ENCODE measurements at places on chromosomes 5 and 9.

DNA sequence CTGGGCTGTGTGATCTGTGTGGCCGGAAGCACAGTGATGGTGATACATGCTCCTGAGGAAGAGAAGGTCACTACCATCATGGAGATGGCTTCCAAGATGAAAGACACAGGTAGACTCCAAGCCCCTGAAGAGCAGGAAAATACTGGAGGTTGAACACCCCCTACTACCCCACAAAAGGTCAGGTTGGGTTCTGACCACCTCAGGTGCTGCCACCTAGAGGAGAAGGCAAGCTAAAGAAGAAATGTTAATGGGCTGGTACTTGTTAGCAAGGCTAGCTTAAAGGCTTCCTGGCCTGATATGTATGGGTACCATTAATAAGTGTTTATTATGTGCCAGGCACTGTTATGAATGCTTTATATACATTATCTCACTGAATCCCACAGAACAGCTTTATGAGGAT, 11.7 kb downstream of the NIPAL4 start:
- no peaks in the 10 kb centered on the region for H3K27me3 ChIP-seq
- no peak overlapping the region for H3K4me3 ChIP-seq
- H3K36me3 ChIP-seq = no peaks in the 10 kb centered on the region
- DNase-seq = no peak
- no peak overlapping the region for H3K27ac ChIP-seq

GRCh38 chr5:173926359-173926758, 38.2 kb downstream of the CPEB4 start:
- no peaks in the 10 kb centered on the region for H3K27me3 ChIP-seq
- H3K4me3 ChIP-seq = no peak overlapping the region

GRCh38 chr9:135277219-135278201, 190.0 kb downstream of the OLFM1 start:
- DNase-seq = no peak
- no peaks in the 10 kb centered on the region for H3K36me3 ChIP-seq
- H3K27ac ChIP-seq = no peak overlapping the region
- no peaks in the 10 kb centered on the region for H3K4me1 ChIP-seq

DNA sequence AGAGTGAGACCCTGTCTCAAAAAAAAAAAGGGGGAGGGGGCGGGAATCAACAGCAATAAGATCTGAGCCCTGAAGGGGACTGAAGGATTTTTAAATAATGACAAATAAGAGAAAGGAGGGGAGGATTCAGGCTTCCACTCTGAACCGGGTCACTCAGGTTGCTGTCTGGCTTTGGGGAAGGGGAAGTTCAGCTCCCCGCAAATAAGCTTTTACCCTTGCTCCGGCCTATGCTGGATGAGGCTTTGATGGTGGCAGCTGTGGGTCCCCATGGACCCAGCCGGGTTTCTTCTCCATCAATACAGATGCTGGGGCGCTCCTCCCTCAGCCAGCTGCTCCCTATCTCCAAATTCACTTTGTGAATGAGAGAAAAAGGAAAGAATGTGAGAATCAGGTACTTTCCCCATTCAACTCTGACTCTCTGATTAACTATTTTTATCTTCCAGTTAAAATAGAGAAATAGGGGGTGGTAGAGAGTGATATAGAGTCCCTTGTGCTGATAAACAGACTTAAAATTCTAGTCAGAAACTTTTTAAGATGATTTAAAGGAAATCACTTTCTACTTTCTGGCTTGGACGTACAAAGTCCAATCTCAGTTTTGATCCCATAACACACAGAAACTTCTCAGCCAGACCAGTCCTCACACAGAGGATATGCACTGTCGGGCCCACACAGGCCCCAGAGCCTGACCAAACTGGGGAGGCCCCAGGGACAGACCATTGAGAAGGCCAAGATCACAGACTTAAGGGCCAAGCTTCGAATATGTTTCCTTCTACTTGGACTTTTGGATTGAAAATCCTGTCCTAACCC, 39.6 kb downstream of the C5orf15 start:
- DNase-seq = no peak
- peaks cover 17% of the 10 kb centered on the region for H3K4me1 ChIP-seq
- no peak overlapping the region for H3K27ac ChIP-seq
- H3K36me3 ChIP-seq = no peaks in the 10 kb centered on the region

GRCh38 chr5:91491229-91491628, 108.1 kb upstream of the ARRDC3 start:
- H3K4me1 ChIP-seq = no peaks in the 10 kb centered on the region
- no peaks in the 10 kb centered on the region for H3K36me3 ChIP-seq
- H3K27ac ChIP-seq = no peak overlapping the region

DNA sequence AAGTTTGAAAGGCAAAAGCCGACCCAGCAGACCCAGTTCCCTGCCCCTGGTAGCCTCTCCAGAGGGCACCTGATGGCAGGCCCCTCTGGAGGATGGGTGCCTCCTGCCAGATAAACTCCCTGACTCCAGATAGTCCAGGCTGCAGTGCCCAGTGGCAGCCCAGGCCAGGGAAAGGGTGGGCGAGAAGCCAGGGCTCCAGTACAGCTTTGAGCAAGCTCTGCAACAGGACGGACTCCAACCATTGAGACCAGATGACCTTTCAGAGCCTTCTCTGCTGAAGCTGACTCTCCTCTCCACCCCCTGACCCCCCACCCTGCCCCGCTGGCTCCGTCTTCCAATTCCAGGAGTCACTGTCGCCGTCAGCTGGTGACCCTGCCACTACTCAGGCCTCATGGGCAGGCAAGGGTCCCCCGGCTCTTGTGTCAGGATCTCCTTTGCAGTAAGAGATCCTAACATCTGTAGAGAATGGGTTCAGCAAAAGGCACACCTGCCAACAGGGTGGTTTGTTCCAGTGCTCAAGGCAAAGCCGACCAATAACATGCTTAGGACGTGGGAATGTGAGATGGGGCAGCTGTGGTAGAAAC, 15.5 kb upstream of the FCN1 start:
- no peak for DNase-seq
- H3K4me1 ChIP-seq = peaks cover 16% of the 10 kb centered on the region
- no peaks in the 10 kb centered on the region for H3K36me3 ChIP-seq
- H3K4me3 ChIP-seq = no peak overlapping the region
- H3K27ac ChIP-seq = no peak overlapping the region
- H3K27me3 ChIP-seq = peaks cover 48% of the 10 kb centered on the region

- H3K4me1 ChIP-seq = no peaks in the 10 kb centered on the region
- H3K4me3 ChIP-seq = no peak overlapping the region
- DNase-seq = no peak
- no peak overlapping the region for H3K27ac ChIP-seq
- no peaks in the 10 kb centered on the region for H3K27me3 ChIP-seq
These were observed 68.7 kb downstream of the PSMB7 start for GRCh38 chr9:124346347-124347163.

DNA sequence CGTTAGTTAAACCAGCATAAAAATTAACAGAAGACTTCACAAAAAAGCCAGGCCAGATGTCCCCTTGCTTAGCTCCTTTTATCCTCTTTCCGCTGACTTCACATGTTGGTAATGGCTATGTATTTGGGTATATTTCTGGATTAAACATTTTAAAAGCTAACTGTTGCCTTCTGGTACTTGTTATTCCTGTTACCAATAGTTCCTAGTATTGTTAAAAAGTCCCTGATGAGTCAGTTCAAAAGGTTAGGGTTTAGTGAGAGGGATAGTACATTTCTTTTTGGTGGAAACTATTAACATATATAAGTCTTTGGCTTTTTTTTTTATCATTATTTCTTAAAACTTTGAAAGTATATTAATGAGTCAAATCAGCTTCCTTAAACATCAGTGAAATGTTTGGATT, 103.2 kb upstream of the ELL2 start:
- no peaks in the 10 kb centered on the region for H3K27me3 ChIP-seq
- no peaks in the 10 kb centered on the region for H3K36me3 ChIP-seq
- H3K4me3 ChIP-seq = no peak overlapping the region
- H3K4me1 ChIP-seq = peaks cover 17% of the 10 kb centered on the region
- no peak overlapping the region for H3K27ac ChIP-seq
- no peak for DNase-seq

- H3K27ac ChIP-seq = no peak overlapping the region
- DNase-seq = peak; percentile 83
These were observed 14.7 kb upstream of the TMEM250 start for GRCh38 chr9:136133191-136133958.

- no peak for DNase-seq
- H3K4me1 ChIP-seq = peaks cover 11% of the 10 kb centered on the region
- H3K36me3 ChIP-seq = no peaks in the 10 kb centered on the region
- H3K27ac ChIP-seq = no peak overlapping the region
These were observed 182.1 kb upstream of the ACTBL2 start for GRCh38 chr5:57664700-57665099.

DNA sequence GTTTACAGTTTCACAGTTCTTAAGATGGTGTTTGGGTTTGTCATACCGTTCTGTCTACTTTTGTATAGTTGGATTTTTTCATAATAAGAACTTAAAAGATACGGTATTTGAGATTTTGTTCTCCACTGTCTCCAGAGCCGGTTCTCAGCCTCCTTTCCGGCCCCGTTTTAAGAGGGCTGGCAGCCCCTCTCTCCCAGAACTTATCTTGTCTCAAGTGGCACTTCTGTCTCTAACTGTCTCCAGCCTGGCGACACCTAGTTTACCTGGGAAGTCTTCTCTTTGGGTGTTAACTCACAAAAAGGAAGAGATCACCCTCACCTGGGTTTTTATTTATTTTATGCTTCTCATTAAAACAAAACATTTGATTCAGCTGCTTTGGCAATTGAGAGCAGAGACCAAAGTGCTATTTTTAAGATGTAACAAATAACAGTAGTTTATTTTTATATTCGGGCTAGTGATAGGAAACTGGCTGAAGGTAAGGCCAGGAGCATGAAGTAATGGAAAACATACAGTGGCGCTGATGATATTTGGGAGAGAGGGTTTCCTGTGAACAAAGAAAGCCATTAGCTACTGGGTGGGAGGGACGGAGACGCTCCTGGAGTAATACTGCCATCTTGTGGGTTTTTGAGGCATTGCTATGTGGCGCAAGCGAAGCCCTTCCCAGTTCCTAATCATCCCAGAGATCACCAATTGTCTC, 48.3 kb downstream of the ACER2 start:
- peak overlapping the region; percentile 9 for H3K4me3 ChIP-seq
- peak overlapping the region; percentile 31 for H3K27ac ChIP-seq
- peak; percentile 76 for DNase-seq

DNA sequence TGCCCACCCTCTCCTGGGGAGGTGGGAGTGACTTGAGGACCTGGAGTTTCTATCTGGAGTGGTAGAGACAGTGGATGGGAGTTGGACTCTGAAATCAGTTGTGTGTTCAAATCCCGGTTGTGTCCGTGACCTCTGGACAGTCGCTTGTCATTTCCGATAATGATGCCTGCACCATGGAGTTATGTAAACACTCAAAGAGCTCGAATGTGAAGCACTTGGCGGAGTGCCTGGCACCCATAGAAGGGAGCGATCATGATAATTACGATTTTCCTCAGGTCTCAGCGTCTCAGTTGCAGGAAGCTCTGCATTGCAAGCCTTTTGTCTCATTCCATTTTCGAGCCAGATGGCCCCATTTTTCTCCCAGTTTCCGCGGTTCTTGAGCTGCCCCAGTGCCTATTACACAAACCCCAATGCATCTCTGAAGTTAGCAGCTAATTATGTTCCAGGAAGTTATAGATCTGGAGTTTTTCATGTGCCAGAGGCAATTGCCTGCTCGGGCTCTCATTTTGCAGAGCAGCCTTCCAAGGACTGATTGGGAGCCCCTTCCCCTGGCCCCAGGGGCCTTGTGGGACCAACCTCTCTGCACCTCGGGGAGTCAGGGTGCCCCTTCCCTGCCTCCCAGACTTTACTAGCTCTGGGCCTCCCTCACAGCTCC, 175.5 kb upstream of the MVB12B start:
- H3K36me3 ChIP-seq = no peaks in the 10 kb centered on the region
- H3K4me3 ChIP-seq = peak overlapping the region; percentile 11
- no peak overlapping the region for H3K27ac ChIP-seq
- H3K27me3 ChIP-seq = peaks cover 12% of the 10 kb centered on the region
- DNase-seq = peak; percentile 60

GRCh38 chr5:1315018-1315708, 20.3 kb upstream of the TERT start:
- H3K27me3 ChIP-seq = peaks cover 3% of the 10 kb centered on the region
- H3K27ac ChIP-seq = no peak overlapping the region
- no peak overlapping the region for H3K4me3 ChIP-seq
- peak; percentile 55 for DNase-seq

- no peaks in the 10 kb centered on the region for H3K36me3 ChIP-seq
- no peaks in the 10 kb centered on the region for H3K27me3 ChIP-seq
- H3K27ac ChIP-seq = no peak overlapping the region
- DNase-seq = no peak
These were observed 566.4 kb downstream of the EFNA5 start for GRCh38 chr5:107104040-107104995.

DNA sequence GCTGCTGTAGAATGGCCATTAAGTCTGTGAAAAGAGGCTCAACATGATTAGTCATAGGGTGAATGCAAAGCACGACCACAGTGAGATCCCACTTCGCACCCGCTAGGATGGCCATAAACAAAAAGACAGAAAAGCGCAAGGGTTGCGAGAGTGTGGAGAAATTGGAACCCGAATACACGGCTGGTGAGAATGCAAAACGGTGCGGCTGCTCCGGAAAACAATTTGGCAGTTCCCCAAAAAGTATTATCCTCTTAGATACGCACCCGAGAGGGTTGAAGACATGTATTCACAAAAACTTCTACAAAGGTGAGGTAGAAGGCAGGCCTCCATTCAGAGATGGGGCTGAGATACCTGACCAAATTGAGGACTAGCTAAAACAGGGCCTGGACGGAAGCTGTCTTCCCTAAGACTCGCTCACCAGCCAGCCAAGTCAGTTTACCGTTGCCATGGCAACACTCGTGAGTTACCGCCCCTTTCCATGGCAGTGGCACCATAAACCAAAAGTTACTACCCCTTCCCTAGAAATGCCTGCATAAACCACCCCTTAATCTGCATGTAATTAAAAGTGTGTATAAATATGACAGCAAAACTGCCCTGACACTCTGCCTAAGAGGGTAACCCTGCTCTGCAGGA, 726 bp upstream of the PSMB7 start:
- peak overlapping the region; percentile 96 for H3K27ac ChIP-seq
- H3K4me1 ChIP-seq = peaks cover 12% of the 10 kb centered on the region
- H3K4me3 ChIP-seq = peak overlapping the region; percentile 99
- peaks cover 14% of the 10 kb centered on the region for H3K36me3 ChIP-seq
